ENCODE measurements at places on chromosomes 1 and 21.

DNA sequence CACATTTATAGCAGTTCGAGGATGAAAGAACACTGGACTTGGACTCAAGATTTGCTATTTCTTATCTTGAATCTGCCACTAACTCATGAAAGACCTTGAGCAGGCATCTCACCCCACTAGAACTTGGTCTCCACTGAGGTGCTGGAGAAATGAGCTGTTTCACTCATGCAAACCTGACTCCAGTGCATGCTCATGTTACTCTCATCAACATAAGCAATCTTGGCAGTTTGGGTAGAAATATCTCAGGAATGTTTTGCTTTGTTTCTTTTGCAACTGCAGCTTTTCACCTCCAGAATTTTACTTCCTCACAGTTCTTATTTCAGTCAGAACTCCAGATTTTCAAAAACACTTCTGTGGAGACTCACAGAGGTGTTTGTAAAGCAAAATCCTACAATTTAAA lies 46.2 kb upstream of the DAB1 start:
- no peak for DNase-seq

DNA sequence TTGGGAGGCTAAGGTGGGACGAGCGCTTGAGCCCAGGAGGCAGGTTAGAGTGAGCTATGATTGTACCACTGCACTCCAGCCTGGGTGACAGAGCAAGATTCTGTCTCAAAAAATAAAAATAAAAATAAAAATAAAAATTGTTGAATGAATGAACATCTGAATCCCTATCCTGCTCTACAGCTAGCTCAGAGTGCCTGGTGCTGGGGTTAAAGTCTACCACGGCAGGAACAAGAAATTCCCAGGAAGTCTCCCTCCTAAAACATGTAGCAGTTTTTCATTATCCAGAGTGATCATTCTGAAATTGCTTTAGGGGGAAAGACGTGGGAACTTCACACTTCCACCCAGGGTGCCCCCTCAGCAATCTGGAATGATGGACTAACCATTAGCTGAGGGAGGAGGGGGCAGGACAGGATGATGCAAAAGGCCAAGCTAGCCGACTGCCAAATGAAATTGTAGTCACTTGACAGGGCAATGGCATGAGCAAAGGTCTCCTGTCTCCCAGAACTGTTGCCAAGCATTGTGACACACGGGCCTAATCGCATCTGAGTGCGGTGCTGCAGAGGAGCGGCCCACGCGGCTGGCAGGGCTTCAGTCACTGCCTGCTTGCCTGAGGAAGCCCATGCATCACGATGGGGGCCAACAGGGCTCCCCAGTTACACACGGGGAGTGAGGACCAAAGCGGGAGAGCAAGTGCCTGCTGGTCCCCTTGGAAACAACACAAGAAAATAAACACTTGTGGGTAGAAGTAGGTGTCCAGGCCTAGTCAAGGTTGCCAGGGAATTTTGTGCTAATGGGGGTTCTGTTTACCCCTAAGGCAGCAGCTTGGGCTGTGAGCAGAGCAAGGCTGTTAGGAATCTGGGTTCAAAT lies 85.7 kb downstream of the NENF start:
- no peak for DNase-seq

DNA sequence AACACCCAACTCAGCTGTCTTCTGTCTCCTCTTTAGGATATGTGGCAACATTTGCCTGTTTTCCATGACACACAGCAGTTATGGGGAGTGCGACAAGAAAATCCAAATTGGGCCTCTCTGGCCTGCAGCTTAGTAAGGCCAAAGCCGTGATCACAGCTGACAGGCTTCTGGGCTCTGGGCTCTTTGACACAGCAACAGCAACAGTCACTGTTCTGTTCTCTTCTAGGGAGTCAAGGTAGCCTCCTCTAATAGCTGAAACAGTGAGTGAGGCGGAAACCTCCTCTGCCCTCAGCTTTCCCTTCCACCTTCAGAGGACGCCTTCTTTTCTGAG lies 19.0 kb downstream of the CLCA1 start:
- no peak for DNase-seq

DNA sequence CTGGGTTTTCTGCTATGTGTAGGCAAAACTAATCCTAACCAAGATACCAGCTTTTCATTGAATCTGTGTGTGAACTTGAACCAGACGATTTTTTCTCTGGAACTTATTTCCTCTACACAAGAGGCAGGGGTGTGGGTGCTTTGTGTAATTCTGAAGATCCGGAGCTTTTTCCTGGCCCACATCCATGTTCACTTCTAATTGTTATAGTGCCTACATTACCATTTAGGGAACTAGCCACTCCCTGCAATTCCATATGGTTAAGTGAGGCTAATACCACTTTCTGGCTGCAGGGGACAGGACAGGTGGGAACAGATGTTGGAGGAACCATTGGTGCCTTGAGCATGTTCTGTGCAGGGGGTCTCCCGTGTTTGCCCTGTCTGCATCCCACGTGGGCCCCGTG lies 83.4 kb upstream of the FMN2 start:
- no peak for DNase-seq

GRCh38 chr21:40769231-40769630 lies 77.7 kb downstream of the DSCAM start:
- DNase-seq = no peak

GRCh38 chr1:41783189-41783639 lies 135.5 kb downstream of the HIVEP3 start:
- DNase-seq = no peak

DNA sequence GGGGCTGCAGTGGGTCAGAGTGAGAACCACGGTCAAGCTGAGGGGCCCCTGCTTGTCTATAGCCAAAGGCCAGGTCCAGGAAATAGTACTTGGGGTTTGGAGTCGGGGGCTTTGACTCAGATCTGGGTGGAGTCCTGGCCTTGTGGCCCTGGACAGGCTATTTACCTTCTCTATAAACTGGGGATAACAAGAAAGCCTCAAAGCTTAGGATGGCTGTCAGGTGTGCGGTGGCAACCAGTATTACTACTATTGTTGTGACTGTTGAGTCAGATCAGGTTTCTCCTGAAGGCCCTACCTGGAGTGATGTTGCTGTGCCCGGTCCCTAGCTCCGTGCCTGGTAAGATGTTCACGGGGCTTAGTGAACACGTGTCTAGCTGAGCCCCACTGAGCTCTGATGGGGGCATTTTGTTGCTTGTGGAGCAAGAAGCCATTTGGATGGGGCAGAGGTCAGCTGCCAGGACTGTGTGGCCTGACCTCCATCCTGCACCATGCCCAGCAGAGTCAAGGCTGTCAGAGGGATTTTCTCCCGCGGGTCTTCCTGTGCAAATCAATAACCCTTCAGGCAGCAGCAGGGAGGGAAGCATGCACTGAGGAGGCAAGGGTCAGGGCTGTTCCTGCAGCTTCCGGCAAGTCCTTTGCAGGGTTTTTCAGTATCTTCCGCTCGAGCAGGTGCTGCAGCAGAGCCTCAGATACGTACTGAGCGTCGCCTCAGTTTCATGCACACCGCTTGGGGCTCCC lies 170.3 kb downstream of the CAMTA1 start:
- DNase-seq = no peak

Measured in OCI-LY7 (cell line).